T-helper 1 cell (primary cell): ENCODE measurements at places on chromosomes 6 and 20.
A peak's percentile ranks its signal among the peaks of the same experiment; 100 is the strongest.

DNA sequence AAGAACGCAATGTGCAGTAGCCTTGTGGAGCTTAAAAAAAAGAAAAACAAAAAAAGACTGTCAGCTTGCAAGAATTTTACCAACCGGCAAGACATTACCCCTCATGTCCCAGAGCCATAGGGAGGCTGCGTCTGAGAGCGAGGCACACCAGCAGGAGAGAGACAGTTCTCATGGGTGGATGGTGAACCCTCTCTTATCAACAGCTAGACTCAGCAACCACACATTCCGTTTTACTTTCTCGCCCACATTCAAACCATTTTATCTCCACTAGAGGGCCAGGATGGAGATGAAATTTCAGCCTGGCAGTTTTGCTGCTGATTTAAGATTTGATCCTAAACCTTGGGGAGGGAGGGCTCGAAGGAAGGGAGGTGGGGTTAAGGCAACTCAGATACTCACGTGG, 247.0 kb downstream of the ATXN1 start:
- peak; percentile 65 for DNase-seq

GRCh38 chr6:111824608-111825337, 48.5 kb downstream of the FYN start:
- DNase-seq: no peak

DNA sequence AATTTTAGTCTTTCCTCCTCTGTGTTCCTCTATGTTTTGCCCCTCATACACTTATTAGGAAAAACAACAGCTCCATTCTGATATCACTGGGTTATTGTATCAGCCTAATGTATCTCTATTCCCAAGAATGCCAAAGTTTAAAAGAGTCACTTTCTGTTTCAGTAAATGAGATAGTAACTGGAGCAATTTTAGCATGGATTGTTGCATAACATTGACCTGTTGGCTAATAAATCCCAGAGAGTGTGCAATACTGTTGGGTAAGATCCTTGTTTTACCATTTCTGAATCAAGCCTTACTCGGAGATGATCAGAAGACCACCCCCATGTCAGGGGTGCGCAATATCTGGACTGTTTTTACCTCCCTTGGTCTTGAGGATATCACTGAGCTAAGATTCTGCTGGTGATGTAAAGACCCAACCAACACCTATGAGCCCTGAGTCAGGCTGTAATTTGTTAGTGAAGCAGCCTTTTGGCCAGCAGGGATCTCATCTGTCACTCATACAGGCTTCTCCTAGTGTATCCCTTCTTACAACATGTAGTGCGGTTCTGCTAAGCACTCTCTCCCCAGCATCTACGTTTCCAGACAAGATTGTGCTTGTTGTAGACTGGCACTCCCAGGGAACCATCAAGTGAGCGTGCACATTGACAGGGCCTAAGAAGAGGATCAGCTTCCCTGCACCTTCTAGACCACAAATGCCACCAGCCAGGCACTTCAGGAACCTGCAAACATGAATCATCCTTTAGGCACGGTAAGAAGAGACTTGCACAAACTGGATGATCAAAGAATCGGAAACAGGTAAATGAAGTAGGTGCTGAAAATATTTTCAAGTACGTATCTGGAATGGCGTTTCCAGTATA, 11.5 kb upstream of the IPCEF1 start:
- no peak for DNase-seq

GRCh38 chr20:38049800-38050199, 16.3 kb downstream of the RPRD1B start:
- DNase-seq: no peak

- DNase-seq: no peak
Measured at GRCh38 chr6:108677357-108677756, 116.6 kb downstream of the FOXO3 start.

- DNase-seq: no peak
Measured at GRCh38 chr20:57128044-57128757, 138.2 kb downstream of the BMP7 start.

- no peak for DNase-seq
Measured at GRCh38 chr6:164274493-164274892, 860.0 kb downstream of the QKI start.

DNA sequence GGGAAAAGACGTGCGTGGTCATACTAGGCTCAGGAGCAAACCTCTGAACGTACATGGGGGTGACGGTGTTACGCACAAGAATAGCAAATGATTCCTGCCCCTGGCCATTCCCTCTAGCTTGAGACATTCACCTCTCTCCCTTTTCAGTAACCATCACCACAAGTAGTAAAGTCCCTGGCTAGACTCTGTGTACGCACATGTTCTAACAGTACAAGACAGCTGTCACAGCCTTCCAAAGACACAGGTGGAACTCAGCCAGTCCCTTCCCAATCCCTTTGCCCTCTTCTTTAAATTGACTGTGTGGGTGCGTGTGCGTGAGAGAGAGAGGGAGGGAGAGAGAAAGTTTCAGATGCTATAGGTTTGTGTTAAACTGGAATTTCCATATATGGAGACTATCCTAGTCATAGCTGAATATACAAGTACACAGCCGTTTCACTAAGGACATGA, 67.3 kb downstream of the LY86 start:
- DNase-seq: no peak
